NCI-H2081 treated with DMSO at 0.1 percent for 48 hours (cell line): ENCODE measurements at places on chromosomes 3 and 15.

DNA sequence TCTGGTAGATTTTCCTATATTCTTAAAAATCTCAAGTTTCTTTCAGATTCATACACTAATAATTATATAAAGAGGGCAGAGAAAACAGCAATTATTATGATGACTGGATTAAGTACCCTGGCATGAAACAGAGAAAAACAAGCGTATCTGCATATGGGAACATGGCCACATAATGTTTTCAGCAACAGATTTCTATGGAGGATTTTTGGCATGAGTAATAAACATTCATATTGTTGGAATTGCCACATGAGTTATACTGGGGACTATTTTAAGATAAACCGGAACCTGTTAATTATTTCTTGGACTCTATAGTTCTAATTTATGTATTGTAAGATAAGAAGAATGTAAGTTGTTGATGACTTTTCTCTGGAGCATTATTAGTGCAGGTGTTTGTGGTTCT is 112.7 kb downstream of the OXSM start:
- no peak for DNase-seq

DNA sequence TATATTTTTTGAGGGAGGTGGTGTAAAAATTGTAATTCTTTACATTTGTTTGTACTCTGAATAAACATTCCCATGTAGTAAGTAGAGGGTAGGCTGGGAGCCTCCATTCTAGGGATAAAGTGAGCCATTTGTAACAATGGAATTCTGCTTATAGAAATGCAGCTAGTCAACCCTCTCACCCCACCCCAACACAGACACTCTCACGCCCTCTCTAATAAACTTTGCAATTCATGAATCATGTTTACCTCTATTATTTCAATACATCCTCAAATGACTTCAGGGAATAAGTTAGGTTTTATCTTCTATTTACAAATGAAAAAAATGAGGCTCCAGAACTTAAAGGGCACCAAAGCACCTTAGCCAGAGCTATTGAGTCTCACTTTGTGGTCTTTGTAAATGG is 56.5 kb upstream of the PDZRN3 start:
- no peak for DNase-seq

DNA sequence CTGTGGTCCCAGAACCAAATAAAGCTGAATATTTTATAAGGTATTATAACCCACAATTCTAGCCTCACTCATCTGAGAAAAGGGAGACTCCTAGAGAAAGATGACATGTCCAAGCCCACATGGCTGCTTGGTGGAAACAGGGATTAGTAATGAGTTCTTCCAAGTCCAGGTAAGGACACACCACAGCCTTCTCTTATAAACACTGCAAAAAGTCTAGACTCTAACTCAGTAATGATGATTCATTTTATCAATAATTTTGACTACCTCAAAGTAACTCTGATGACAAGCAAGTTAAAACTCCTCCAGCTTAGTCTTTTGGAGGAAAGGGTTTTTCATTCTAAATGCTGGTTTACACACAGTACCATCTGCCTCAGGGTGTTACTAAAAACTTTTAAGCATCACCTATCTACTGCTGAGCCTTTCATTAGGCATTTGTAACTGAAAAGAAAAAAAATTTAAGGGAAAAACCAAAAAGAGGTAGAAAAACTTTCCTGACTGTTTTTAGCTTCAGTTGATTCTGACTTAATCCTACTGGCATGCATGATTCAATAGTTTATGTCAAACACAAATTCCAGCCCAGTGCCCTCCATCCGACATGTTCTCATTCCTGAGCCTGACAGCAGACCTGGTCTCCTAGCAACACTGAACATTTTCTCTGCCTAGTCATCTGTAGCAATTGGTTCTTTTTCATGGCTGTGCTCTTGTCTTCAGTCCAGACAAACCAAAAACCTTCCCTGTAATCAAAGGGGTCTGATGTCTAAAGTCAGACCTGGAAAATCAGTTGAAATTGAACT is 43.9 kb downstream of the P3H2 start:
- DNase-seq: no peak

GRCh38 chr3:156788846-156789245 is 37.3 kb upstream of the LEKR1 start:
- DNase-seq: no peak

DNA sequence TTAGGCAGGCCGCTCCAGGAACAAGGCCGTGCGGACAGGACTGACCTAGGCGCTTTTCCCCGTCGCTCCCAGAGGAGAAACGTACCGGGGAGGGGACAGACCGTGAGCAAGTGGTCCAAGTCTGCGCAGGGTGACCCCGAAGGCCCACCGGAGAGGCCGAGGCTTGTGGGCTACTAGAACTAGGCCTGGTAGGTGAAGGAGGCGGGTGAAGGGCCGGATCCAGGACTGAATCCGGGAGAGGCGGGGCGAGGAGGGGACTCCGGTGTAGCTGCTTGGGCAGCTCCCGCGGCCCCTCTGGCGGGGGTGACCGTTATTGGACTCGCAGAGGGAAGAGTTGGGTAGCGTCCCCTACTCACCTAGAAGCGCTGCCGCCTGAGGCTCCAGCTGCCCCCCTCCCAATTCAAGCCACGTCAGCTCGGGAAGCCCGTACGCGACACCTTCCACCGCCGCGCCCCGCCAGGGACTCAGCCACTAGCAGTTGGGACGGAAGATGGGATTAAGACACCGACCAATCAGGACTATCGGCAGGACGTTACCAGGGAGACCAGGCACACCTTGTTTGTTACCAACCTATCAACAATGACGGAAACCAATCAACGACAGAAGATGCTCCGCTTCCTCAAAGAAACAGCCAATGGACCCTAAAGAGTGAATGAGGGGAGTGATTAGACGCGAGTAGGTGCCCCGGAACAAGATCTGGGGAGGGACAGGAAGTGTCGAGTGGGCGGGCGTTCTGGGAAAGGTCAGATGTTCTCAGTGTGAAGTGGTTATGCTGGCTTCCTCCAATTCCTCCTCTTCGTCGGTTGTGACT is at the start of gene GOLGB1:
Gene GOLGB1, minus strand, starts transcription at position 466 of the 811 bp plus-strand sequence. CDS start 18,770 bp downstream, outside the sequence.
- DNase-seq: peak; percentile 100

DNA sequence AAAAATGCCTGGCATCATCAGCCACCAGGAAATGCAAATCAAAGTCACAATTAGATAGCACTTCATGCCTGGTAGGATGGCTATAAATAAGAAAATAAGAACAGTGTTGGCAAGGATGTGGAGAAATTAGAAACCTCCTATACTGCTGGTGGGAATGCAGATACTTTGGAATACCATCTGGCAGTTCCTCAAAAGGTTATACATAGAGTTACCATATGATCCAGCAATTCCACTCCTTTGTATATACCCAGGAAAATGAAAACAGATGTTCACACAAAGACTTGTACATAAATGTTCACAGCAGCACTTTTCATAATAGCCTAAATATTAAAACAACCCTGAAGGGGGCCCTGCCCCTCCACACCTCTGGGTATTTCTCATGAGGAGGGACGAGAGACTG is 13.7 kb downstream of the ACSBG1 start:
- no peak for DNase-seq
